ENCODE measurements at places on chromosomes 7 and 10. TPM values are rescaled to one million over a fixed set of nuclear protein-coding genes. Genes with fewer than 3 reads are reported as not detected.

- no peak for DNase-seq
These were observed 56.2 kb downstream of the GLI3 start for GRCh38 chr7:42180806-42181205.

GRCh38 chr10:33722067-33722466 lies 387.6 kb upstream of the NRP1 start:
- DNase-seq, result no peak

DNA sequence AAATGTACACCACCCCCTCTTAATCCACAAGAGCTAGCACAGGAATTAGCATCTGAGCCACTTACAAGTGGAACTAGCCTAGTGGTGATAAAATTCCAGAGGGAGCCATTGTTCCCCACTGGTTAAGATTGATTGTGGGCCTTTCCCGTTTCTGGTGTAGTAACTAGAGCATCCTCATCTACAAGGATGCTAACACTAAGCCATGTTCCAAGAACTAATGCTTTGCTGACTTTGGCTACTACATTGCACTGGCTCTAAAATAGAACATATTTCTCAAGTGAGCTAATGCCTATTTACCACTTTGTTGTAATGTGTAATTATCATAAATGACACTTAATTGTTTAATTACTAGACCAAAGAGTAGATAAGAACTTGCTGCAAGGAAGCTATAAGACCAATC lies 143.7 kb downstream of the FZD1 start:
- DNase-seq, result no peak

DNA sequence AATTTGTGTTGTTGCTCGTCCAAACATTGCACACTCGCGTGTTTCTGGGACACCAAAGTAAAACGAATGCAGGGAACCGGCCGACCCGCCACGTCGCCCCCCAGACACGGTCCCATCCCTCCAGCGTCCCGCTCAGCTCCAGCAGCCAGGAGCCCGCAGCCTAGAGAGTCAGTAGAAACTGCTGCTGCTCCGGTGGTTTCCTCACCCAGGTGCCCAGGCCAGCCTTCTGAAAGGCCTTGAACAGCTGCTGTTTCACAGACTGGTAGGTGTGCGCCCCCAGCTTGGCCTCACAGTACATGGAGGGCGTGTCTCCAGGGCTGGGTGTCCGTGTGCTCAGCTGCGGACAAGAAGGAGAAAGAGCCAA lies 126.8 kb downstream of the WDR37 start:
- DNase-seq, result no peak

DNA sequence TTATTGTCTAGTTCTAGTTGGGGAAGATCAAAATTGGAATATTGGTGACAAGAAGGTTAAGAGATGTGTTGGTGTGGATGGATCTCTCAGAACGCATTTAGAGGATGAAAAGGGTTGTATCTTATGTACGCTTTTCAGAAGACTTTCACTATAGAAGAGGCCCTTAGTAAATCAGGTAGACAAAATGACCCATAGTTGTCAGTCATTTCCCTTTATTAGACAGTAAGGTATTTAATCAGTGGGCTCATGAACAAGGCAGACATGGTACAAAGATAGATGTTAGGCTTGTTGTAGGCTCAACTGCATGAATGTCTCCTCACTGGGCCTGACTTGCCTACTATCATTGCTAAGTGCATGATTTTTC lies 359.2 kb downstream of the PHF14 start:
- DNase-seq, result no peak

EPO gene
- not detected for total RNA-seq

DNA sequence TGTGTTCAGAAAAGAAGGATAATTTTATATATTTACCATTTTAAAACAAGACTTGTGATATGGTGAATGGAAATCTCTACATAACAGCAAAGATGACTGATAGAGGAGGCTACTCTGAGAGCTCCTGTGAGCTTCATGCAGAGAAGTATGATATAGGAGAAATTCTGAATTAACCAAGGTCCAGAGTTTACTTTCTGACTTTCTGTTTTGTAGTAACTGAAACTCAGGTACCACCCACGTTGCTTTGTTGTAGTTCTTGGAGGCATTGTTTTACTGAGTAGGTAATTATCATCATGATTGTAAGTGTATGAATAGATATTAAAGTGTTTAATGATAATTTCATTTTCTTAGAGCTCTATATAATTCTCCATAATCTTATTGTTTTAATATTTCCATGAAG lies 18.0 kb upstream of the SFR1 start:
- no peak for DNase-seq
